ENCODE measurements at places on chromosomes 11 and 22. TPM values are rescaled to one million over a fixed set of nuclear protein-coding genes. Genes with fewer than 3 reads are reported as not detected.
A peak's percentile ranks its signal among the peaks of the same experiment; 100 is the strongest.

The C22orf31 gene
- not detected for polyA plus RNA-seq

The DLG2 gene
- polyA plus RNA-seq = 0.24 TPM

The SPINDOC gene
- 14.3 TPM for polyA plus RNA-seq

The MIOX gene
- polyA plus RNA-seq = not detected

The OR10W1 gene
- polyA plus RNA-seq = not detected

The PRR33 gene
- polyA plus RNA-seq = not detected

The FGF3 gene
- not detected for polyA plus RNA-seq

The MYOD1 gene
- not detected for polyA plus RNA-seq

GRCh38 chr11:134032043-134032442 lies 36.8 kb upstream of the JAM3 start:
- no peak for DNase-seq

- peak; percentile 21 for DNase-seq
Measured at GRCh38 chr22:44538051-44538450, 40.0 kb upstream of the RTL6 start.

GRCh38 chr11:20874358-20874757 lies 205.0 kb downstream of the NELL1 start:
- DNase-seq = no peak

DNA sequence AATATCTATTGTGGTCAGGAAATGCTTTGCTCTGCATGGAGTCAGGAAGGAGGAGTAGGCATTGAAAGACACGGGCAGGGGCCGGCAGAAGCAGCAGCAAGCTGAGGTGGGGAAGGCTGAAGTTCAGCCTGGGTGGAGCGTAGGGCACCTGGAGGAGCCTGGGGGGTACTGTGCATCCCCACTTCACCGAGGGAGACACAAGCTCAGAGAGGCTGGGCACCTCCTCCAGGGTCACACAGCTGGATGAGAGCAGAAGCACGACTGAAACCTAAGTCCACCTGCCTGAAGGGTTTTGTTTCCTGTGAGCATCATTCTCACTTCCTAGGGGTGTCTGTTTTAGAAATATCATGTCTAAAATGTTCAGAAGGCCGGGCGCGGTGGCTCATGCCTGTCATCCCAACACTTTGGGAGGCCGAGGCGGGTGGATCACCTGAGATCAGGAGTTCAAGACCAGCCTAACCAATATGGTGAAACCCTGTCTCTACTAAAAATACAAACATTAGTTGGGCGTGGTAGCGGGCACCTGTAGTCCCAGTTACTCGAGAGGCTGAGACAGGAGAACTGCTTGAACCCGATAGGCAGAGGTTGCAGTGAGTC lies 138.3 kb downstream of the MPPED1 start:
- DNase-seq = no peak

GRCh38 chr11:84413549-84413948 lies 1127.4 kb upstream of the CCDC90B start:
- DNase-seq = no peak

- DNase-seq = peak; percentile 94
Measured at GRCh38 chr11:122661182-122661945, 5.8 kb downstream of the UBASH3B start.

DNA sequence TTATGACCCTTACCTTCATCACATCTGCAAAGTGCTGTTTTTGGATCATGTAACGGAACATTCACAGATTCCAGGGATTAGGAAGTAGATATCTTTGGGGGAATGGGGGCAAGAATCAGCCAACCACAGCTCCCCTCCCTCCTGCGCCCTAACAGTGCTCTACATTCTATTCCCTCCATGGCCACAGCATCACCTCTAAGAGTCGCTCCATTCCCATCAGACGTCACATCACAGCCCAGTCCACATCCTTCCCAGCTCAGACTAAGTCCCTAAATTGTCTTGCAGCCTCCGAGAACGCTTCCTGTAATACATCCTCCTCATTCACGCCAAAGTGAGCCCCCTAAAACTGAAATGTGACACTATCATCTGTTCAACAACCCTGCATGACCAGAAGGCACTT lies 5.9 kb downstream of the SCGB1D1 start:
- DNase-seq = no peak

DNA sequence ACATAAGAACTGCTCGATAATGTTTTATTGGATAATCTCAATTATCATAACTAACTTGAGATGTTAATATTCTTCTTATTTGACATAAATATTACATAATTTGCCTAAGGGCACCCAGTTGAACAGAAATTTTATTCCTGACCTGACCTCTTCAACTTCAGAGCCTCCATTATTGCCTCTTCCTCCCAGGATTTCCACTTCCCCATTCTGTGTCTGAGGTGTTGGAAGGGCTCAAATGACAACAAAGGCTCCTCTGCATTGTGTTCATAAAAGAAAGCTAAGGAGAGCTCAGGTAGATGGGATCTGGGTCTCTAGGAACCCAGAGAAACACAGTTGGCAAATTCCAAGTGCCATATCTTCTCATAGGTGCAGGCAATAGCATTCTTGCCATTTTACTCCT lies 61.2 kb upstream of the ARHGAP20 start:
- no peak for DNase-seq

Measured in mammary epithelial cell (primary cell).